Endothelial cell of umbilical vein (primary cell): ENCODE measurements at places on chromosomes 2 and 18. TPM values are rescaled to one million over a fixed set of nuclear protein-coding genes. Genes with fewer than 3 reads are reported as not detected.

FNDC4 gene
- 15.5 and 20.0 TPM in 2 replicates for total RNA-seq

TCF23 gene
- not detected in 2 replicates for total RNA-seq

RESP18 gene
- total RNA-seq: not detected in 2 replicates

PTCD3 gene
- total RNA-seq: 89.9 and 96.0 TPM in 2 replicates

POLR1B gene
- 21.3 and 28.9 TPM in 2 replicates for total RNA-seq
